ENCODE measurements at places on chromosomes 3 and 15. TPM values are rescaled to one million over a fixed set of nuclear protein-coding genes. Genes with fewer than 3 reads are reported as not detected.

The ACVR2B gene
- 2.3 TPM for total RNA-seq

The CKMT1A gene
- not detected for total RNA-seq

The ZIC1 gene
- total RNA-seq = 0.26 TPM

The HRH1 gene
- total RNA-seq = 30.6 TPM

DNA sequence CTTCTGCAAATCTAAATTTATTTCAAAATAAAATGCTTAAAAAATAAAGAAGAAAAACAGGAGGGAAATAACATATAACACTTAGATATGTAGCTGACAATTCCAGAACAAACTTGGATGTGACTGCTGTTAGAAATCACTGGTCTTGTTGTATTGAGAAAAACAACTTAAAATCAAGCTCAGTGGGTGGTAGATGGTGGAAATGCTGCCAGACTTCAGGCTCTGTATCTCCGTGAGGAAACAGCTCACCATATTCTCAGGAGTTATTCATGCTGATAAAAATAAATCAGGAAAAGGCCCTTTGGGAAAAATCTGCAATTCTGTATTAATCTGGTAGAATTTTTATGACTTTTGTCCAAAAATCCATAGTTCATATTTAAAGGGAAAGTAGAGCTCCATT is 477.6 kb downstream of the RAP2B start:
- no peaks in the 10 kb centered on the region for H3K4me1 ChIP-seq
- H3K36me3 ChIP-seq = no peaks in the 10 kb centered on the region
- no peak overlapping the region for H3K27ac ChIP-seq
- no peak for DNase-seq
- H3K27me3 ChIP-seq = no peaks in the 10 kb centered on the region

DNA sequence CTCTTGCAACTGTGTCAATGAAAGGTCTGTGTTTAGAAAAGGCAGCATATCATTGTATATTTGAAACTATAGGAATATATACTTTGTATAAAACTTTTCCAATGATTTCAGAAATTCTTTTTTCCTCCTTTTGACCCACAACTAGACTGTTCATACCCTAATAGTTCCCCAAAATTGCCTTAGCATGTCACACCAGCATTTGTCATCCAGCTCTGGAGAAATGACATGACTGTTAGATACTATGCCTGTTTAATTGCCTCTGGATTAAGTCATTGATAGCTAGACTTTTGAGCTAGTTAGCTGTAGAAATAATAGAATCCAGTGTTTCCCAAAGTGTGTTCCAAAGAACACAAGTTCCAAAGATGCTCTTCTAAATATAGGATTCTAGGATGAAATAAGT is 32.4 kb downstream of the B3GALNT1 start:
- H3K27me3 ChIP-seq = no peaks in the 10 kb centered on the region
- no peaks in the 10 kb centered on the region for H3K4me1 ChIP-seq
- no peak for DNase-seq

DNA sequence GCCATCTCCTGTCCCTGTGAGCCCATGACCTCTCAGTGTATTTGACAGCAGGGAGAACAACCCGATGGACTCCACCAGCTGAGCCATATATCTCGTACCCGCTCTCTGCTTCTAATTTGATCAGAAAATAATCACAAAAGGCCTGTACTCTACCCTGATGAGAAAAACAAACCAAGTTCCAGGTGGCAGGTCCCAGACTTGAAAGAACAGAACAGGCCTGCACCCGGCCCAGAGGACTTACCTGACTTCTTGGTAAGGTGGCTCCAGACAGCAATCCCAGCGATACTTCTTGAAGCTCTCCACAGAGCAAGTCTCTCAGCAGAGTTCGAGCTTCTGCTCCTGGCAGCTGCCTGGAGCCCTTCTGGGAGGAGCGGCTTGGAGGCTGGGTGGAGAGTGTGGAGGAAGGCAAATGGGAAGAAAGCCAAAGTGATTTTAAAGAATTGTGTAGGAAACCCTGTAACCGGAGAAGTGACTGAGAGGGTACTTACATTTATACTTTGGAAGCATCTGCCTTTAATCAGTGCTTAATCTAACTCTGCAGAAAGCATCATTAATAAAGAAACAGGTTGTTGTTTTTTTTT is 91.6 kb downstream of the SCN11A start:
- no peak for DNase-seq
- no peaks in the 10 kb centered on the region for H3K36me3 ChIP-seq
- H3K27me3 ChIP-seq = no peaks in the 10 kb centered on the region
- no peak overlapping the region for H3K4me3 ChIP-seq
- no peak overlapping the region for H3K27ac ChIP-seq

DNA sequence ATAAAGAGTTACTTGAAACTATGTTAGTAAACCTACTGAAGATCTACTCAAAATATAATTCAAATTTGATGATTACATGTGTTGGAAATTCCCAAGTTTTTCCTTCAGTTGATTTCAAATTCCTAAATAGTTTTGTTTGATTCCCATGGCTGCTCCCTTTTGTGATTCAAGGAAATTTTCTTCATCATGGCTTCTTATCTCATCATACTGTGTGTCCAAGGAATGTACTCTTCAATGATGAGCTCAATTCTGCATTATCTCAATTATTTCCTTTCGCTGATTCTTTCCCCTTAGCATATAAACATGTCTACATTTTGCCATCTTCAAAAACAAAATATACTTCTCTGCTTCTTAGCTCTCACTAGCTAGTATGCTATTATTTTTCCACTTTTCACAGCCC is 460.4 kb upstream of the NAALADL2 start:
- no peaks in the 10 kb centered on the region for H3K36me3 ChIP-seq
- no peak for DNase-seq
- H3K27me3 ChIP-seq = no peaks in the 10 kb centered on the region
- no peak overlapping the region for H3K4me3 ChIP-seq
- no peaks in the 10 kb centered on the region for H3K4me1 ChIP-seq

DNA sequence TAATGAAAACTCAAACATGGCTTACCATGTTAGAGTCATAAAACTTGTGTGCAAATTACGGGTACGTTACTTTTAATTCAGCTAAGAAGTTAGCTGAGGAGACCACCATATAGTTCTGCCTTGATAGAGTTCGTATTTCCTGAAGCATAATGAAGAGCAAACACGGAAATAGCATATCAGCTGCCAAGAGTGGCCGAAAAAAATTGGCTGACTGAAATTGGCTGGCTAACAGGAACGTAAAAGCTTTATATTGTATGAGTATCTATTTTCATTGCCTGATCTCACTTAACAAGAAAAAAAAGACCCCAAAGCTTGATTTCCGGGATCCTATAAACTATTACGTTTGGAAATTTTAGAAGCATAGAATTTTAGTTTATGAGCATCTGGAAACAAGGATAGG is 1222.9 kb downstream of the ZPLD1 start:
- DNase-seq = no peak
- no peaks in the 10 kb centered on the region for H3K36me3 ChIP-seq
- no peaks in the 10 kb centered on the region for H3K27me3 ChIP-seq
- no peak overlapping the region for H3K27ac ChIP-seq
- no peaks in the 10 kb centered on the region for H3K4me1 ChIP-seq
- H3K4me3 ChIP-seq = no peak overlapping the region

DNA sequence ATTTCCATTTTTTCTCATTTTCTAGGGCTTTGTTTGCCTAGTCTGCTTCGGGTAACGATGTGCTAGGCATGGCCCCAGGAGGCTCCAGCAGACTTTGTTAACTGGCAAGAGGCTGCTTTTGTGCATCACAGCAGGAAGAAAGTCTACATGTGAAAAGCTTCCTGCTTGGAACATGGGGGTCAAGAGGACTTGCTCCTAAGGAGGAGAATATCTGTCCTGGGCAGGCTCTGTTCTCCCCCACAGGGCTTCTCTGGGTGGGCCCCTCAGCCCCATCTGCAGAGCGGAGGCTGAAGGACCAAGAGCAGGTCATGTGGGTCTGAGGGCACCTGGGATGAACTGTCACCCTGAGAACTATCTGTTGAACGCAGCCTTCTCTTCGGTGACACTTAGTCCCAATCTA is 94.7 kb downstream of the CCNL1 start:
- H3K27me3 ChIP-seq = peaks cover 2% of the 10 kb centered on the region
- no peak overlapping the region for H3K27ac ChIP-seq
- no peaks in the 10 kb centered on the region for H3K36me3 ChIP-seq
- no peak overlapping the region for H3K4me3 ChIP-seq

DNA sequence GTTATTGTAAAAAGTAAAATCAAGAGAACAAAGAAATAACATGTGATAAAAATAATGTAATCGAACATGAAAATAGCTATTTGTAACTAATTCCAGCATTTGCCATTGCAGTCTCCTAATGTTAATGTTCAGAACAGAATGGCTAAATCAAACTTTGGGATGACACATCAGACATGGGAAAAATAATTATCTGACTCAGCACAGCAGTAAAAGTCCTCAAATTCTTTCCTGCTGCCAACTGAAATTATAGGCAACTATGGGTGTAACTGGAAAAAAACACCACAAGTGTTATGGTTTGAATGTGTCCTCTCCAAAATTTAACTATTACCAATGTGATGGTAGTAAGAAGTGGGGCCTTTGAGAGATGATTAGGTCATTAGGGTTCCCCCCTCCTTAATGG is 446.7 kb downstream of the C3orf38 start:
- H3K27ac ChIP-seq = no peak overlapping the region
- H3K27me3 ChIP-seq = no peaks in the 10 kb centered on the region
- no peaks in the 10 kb centered on the region for H3K36me3 ChIP-seq
- no peak overlapping the region for H3K4me3 ChIP-seq
- no peak for DNase-seq
- H3K4me1 ChIP-seq = no peaks in the 10 kb centered on the region
